ENCODE measurements at places on chromosomes 5 and 9.

DNA sequence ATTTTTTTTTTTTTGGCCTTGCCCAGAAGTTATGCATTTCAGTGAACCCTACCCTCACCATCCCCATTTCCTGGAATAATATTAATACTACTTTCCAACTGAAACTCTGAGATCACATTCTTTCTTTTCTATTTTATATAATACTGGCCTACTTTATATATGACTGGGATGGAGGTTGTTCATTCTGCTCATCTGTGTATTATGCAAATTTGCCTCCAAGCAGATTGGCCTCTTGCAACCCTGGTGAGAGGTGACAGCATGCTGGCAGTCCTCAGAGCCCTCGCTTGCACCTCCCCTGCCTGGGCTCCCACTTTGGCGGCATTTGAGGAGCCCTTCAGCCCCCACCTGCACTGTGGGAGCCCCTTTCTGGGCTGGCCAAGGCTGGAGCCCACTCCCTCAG, 35.4 kb downstream of the CDKN2A start:
- DNase-seq = no peak

DNA sequence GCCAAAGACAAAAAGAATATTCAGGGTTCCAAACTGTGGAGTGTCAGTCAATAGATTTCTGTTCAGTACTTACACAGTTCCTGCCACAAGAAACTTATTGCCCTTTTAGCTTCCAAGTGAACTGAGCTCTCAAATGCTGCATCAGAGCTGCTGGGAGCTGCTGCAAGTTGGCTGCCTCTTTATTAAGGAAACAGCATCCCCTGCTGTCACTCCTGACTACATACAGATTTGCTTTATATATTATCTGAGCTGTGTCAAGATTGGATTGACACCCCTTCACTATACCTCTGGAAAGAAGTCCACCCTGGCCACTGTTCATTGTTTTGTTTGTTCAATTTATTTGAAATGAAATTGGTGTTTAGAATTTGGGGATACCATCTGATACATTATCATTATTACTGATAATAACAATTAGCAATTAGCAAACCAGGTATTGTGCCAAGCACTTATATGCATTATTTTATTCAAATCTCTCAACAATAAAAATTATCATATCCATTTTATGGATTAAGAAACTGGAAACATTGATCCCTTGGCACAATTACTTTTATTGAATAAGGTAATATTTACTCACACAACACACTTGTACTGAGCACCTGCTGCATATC, 16.4 kb upstream of the C5orf58 start:
- peak; percentile 35 for DNase-seq

DNA sequence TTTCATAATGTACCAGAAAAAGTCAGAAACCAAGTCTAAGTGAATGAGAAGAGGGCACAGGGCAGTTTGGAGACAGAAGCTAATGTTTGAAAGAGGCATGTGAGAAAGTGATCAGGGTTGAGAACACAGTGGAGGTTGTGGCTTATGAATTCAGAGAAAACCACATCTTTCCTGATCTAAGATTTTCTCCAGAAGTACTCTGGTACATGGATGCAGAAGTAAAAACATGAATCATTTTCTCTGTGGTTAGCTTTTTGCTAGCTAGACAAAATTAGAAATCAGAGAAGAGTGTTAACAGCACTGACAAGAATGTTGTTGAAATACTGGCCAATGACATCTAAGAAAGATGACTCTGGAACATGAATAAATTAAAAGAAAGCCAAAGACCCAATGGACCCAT, 541.1 kb downstream of the DNAH5 start:
- no peak for DNase-seq

DNA sequence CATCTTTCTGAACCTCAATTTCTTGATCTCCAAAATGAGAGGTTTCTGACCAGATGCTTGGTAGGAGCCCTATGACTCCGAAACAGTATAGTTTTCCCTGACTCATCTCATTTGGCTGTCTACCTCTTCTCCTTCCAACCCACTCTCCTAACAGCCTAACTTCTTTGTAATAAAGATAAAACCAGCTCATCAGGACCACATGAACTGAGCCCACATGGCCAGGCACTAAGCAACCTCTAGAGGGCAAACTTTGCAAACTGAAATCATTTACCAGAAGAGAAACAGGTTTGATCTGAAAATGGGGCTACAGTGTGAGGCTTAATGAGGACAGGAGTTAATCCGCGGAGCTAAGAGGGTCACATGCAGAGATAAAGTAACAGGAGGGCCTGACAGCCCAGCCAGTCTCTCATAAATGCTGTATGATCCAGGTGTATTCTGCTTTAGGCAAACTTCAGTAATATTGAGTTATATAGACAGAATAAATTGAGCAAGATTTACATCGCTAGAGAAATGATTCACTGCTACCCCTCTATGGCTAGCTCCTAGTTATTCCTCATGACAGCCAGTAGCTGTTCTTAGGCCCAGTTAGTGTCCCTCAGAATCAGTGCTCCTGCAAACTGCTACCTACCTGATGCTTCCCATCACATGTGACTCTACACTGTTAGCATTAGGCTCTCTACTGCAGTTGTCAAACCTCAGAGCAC, 64.6 kb downstream of the ABCA1 start:
- peak; percentile 70 for DNase-seq

DNA sequence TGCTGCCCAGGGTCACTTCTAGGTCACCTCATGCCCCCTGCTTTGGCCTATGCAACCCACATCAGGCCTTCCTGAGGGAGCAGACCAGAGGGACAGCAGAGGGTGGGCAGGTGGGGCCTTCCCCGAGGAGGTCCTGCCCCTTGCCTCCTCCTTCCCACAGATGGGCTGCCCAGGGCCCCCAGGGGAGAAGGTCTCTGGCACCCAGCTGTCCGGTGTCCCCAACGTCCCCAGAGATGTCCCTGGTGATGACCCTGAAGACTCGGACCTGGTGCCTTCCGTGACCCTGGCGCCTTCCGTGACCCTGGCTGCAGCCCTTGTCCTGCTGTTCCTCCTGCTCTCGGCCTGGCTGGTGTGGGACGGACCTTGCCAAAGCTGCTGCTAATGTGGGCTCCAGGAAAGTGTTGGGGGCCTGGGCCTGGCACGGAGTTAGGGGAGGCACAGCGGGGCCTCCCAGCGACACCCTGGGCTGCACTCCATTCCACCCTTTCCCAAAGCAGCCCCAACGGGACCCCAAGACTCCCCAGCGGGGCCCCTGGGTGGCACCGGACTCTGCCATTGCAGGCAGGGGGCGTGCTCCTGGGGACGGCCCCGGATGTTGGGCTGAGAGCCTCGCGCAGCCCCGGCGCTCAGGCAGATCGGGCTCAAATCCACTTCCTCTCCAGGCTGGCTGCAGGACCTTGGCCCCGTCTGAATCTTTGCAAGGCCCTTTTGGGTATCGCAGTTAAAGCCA, 6.8 kb upstream of the SLC2A6 start:
- DNase-seq = no peak

GRCh38 chr5:76083555-76084495, 642 bp downstream of the SV2C start:
- no peak for DNase-seq

GRCh38 chr9:123757547-123757946, 172.4 kb downstream of the DENND1A start:
- DNase-seq = no peak

GRCh38 chr5:113295111-113295539, 139.7 kb downstream of the TSSK1B start:
- DNase-seq = no peak

DNA sequence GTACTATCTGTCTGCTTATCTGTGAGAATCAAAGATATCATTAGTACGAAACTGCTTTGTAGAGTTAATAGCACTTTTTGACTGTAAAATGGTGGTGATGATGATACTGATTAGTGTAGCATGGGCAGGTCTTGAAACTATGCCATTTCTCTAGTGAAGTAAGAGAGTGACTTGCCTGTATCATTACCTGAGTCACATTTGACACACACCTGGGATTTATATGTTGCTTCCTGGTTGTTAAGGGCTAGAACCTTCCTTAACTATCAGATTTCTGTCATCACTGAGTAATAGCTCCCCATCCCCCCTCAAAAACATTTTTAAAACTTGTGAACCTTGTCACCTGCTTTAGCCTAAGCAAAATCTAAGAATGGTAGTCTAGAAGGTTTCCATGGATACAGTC, 135.6 kb upstream of the RORB start:
- DNase-seq = no peak

- DNase-seq = no peak
Measured at GRCh38 chr5:43874772-43875171, 271.8 kb downstream of the NNT start.

GRCh38 chr5:53645078-53645477, 84.6 kb downstream of the NDUFS4 start:
- DNase-seq = no peak

GRCh38 chr9:76395381-76395780, 1.2 kb upstream of the RFK start:
- DNase-seq = no peak

DNA sequence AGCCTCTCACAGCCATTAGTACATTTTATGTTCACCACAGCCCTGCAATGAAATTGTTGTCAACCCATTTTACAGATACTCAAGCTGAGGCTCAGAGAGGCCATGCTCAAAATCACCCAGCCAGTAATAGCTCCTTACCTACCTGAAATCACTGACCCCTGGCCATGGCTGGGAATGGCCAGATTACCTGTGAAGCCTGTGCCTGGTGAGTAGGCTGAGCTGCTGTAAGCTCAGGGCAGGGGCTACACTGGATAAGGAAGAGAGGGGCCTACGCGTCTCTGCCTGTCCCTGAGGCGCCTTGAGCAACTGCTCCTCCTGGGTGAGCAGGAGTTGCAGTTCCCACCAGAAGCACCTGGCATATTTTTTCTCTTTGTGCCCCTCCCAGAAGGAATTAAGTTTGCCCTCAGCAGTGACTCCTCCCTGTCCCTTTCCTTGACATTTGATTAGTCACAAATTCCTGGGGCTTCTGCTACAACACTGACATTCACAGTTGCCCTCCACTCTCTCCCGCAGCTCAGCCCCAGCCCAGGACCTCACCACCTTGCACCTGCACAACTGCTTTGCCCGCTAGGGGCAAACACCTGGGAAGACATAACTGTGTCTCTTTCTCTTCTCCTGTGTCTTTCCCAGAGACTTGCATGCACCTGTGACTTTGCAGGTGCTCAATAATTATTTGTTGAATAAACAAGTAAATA, 5.7 kb downstream of the CLTB start:
- no peak for DNase-seq

- no peak for DNase-seq
Measured at GRCh38 chr9:93137362-93137761, 3.3 kb upstream of the NINJ1 start.

Measured in H4 (cell line).